Iris pigment epithelial cell (primary cell): ENCODE measurements at places on chromosomes 4 and X.

GRCh38 chrX:331151-331824 lies 12.7 kb upstream of the GTPBP6 start:
- peak; percentile 39 for DNase-seq

- no peak for DNase-seq
Observed at GRCh38 chrX:94121799-94122198, 447.8 kb downstream of the FAM133A start.

- no peak for DNase-seq
Observed at GRCh38 chr4:131450572-131451209, 1698.4 kb upstream of the PCDH10 start.

- DNase-seq, result no peak
Observed at GRCh38 chr4:152728343-152728742, 48.5 kb upstream of the TMEM154 start.

DNA sequence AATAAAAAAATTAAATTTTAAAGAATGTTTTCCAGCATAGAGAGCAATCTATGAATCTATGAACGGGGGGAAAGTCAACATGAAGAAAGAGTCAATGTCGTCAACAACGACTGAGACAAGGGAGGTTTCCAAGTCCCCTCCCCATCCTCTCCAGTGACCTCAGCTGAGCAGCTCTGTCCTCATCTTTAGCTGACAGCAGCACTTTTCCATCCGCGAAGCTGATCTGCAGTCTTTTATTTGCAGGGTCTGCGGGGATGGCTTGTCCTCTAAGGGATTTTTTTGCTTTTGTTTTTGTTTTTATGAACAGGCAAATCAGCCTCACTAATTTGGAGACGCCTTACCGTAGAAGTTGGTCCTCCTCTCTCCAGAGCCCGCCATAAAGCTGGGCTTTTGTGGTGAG lies 46.5 kb downstream of the PRKX start:
- DNase-seq, result no peak

DNA sequence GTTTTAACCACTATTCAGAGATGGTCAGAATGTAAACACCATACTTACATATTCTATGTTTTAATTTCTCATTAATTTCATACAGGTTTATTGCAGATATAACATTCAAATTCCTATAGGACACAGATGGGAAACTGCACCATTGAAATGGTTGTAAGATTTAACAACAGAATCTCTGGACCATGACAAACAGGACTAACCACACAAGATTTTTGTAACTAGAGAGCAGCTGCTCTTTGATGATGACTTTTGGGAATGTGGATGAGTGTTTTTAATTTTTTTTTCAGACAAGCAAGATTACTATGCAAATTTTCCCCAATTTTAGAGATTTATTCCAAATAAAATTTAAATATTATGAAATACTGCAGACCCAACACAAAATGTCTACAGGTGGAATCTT lies 610.2 kb downstream of the PCDH18 start:
- DNase-seq, result no peak

DNA sequence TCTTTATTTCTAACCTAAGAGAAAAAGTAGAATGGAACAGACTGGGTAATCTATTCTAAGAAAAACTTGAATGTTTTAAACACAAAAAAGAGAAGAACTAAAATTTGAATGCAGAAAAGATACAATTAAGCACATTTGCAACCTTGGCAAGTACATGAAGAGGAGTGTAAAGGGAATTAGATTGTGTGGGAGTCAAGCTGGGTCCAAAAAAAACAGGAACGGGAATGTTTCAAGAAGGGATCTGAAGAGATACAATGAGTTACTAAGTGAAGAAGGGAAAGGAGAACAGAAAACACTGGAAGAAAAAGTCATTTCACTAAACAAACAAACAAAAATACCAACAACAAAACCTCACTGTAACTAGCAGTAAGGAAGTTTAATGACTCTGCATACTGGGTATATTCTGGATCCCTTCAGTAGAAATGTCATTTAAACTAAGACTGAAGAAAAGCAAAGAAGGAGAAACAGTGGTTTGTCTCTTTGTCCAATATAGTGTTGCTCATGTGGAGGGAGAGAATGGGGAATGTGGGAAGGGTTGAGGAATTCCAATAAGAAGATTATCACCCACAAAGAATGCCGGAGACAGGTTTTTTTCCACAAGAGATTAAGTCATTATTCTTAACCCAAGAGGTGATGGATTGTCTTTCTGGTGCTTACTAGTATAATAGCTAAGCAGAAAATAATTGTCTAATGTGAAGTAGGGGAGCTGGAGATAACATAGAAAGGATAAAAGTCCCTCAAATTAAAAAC lies 50.4 kb upstream of the PTPN13 start:
- peak; percentile 16 for DNase-seq
